D721Med (cell line): ENCODE measurements at places on chromosomes 12 and 14.

- no peak for DNase-seq
These were observed 106.9 kb downstream of the PRKD1 start for GRCh38 chr14:29820785-29821184.

GRCh38 chr12:52274521-52275120 lies at the start of gene KRT86:
Gene KRT86, plus strand, starts transcription at chr12:52274645. Its CDS starts 27,272 bp downstream, at chr12:52301917.
- no peak for DNase-seq

DNA sequence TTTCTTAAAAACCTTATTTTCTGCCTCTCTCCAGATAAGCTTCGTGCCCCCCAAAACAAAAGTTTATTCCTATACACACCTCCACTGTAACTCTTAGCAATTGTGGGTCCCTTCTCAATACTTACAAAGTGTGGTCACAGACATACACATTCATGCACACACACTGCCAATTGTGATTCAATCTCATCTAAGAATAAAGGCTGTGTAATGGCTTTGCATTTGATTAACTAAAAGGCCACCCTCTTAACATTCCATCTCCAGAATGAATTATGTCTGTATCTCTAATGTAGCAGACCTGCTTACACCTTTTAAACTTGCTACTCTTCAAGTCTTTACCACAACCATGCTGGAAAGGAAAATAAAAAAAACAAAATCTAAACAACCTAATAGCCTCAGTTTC lies 49.5 kb downstream of the MYF5 start:
- no peak for DNase-seq

DNA sequence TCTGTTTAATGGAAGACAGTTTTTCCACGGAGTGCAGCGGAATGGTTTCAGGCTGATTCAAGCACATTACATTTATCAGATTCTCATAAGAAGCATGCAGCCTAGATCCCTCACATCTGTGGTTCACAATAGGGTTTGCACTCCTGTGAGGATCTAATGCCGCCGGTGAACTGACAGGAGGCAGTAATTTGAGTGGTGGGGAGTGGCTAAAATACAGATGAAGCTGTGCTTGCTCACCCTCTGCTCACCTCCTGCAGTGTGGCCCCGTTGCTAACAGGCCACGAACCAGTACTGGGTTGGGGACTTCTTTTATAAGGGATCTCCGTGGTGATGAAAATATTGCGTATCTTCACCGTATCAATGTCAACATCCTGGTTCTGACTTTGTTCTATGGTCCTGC lies 107.8 kb downstream of the OTX2 start:
- DNase-seq: no peak

- no peak for DNase-seq
These were observed 15.5 kb upstream of the CCER1 start for GRCh38 chr12:90970471-90970870.
